ENCODE measurements at places on chromosomes 12 and 14. TPM values are rescaled to one million over a fixed set of nuclear protein-coding genes. Genes with fewer than 3 reads are reported as not detected.

The SMCO2 gene
- total RNA-seq = 0.22 TPM

The ACSM4 gene
- not detected for total RNA-seq

The KLRB1 gene
- not detected for total RNA-seq

The GSC gene
- not detected for total RNA-seq

The SDSL gene
- 3.5 TPM for total RNA-seq

The VIPAS39 gene
- 29.8 TPM for total RNA-seq

The HELB gene
- total RNA-seq = 3.4 TPM

The KRT84 gene
- total RNA-seq = not detected

The RESF1 gene
- total RNA-seq = 17.9 TPM

The SLC24A4 gene
- not detected for total RNA-seq

The APOF gene
- total RNA-seq = not detected

The ERC1 gene
- 33.2 TPM for total RNA-seq

The SERPINA1 gene
- 0.22 TPM for total RNA-seq

The CACNA2D4 gene
- 0.22 TPM for total RNA-seq

The LRP6 gene
- total RNA-seq = 26.3 TPM

The ERP27 gene
- total RNA-seq = not detected

The LBHD2 gene
- total RNA-seq = not detected

The ATP5F1B gene
- total RNA-seq = 476 TPM

The DUSP6 gene
- 170 TPM for total RNA-seq

The RTL1 gene
- total RNA-seq = not detected
